ENCODE measurements at places on chromosomes 6 and 20.

DNA sequence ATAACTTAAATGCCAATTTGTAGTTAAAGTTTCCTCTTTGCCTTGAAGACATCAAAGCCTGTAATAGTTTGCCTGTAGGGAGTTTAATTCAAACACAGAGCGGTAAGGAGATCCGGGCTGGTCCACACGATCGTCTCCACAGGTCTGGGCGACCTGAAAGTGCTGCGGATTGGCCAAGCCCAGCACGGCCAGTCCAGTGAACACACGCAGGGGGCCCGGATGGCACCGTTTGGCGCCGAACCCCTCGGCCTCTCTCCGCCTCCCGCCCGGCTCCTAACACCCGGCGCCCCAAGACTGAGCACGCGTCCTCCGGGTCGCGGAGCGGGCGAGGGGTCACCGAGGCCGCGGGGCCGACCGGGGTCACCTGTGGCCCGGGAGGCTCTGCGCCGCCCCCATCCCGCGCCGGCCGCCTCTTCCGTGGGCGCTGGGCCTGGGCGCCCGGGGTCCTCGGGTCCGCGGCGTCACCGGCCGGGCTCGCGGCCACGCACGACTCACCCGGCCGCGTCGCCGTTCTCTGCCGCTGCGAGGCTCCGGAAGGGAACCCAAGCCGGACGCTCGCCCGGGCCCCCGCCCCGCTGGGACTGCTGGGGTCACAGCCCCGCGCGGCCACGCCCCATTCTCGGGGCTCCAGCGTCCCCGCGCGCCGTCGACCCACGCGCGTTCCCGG lies 481 bp downstream of the SERPINB6 start:
- no peak for DNase-seq

DNA sequence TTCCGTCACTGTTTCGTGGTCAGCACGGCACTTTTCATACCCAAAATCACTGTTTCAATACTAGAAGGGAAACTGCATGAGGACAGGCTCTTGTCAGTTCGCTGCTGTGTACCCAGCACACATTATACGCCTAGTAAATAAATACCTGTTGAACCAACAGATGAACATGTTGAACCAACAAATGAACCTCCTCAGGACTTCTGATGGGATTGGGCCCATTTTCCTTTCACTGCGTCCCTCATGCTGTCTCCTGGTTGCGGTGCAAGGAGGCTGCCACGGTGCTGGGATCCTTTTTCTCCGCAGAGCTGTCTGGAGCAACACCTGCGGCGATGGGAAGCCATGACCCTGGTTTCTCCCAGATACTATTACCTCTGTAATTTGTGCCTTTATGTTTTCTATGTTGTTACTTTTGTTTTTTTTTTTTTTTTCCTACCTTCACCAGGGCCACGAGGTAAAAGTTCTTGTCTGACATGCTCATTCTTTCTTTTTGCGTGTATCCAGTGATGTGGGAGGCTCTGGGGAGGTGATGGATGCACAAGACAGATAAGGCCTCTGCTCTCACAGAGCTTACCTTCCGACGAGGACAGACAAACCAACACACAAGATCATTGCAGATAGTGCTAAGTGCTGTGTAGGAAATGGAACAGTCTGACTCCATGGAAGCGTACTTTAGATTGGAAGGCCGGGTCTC lies 1.1 kb downstream of the VAPB start:
- no peak for DNase-seq

DNA sequence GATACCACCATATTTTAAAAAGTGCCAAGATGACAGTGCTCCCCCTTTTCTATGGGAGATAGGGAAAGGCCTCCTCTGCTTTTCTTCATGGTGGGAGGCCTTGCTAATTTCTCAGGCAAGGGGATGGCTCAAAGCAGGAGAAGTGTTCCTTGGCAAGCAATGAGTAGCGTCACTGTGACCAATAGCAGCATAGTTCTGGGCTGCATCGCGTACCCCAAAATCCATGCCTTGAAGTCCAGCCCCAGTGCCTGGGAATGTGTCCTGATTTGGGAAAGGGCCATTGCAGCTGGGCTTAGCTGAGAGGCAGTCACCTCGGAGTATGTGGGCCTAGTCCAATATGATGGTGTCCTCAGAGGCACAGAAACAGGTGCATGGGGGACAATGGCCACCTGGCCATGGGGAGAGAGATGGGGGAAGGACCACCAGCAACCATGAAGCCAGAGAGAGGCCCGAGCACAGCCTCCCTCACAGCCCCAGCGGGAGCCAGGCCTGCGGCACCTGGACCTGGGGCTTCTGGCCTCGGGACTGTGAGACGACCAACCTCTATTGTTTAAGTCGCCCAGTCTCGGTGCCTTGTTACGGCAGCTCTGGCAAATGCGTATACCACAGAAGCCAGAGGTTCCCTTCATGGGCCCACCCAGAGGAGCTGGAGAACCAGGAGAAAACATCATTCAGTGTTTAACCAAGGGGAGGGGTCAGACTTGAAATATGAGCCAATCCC lies 153.1 kb upstream of the RPS6KA2 start:
- no peak for DNase-seq

- no peak for DNase-seq
Measured at GRCh38 chr20:5729348-5729747, 20.9 kb upstream of the SHLD1 start.

GRCh38 chr6:112906726-112907125 lies 559.6 kb downstream of the RFPL4B start:
- DNase-seq, result no peak

- no peak for DNase-seq
Measured at GRCh38 chr6:88472851-88473525, 306.8 kb upstream of the CNR1 start.
